Kidney epithelial cell (primary cell): ENCODE measurements at places on chromosomes 1 and 21.

DNA sequence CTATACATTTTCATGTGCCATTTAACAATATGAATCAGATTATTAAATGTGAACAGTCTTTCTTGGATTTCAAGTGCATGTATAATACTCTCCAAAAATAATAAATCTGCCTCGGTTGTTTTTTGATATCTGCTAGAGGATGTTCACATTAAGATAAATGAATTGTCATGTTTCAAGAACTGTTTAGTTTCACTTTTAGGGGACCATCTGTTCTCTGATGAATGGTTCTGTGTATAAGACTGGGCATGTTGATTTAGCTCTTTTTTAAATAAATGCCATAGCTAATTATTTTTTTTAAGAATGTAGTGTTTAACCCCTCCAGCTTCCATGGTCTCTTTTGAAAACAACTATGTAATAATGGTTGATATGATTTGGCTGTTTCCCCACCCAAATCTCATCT is 1245.1 kb upstream of the ADGRL4 start:
- no peak for DNase-seq

GRCh38 chr21:41016472-41016871 is 151.5 kb upstream of the BACE2 start:
- DNase-seq, result no peak

GRCh38 chr1:224760163-224760562 is 144.0 kb downstream of the CNIH3 start:
- DNase-seq, result no peak

- no peak for DNase-seq
Observed at GRCh38 chr1:100107696-100108095, 25.0 kb downstream of the SASS6 start.

GRCh38 chr1:218656301-218657037 is 311.3 kb downstream of the TGFB2 start:
- DNase-seq, result no peak

DNA sequence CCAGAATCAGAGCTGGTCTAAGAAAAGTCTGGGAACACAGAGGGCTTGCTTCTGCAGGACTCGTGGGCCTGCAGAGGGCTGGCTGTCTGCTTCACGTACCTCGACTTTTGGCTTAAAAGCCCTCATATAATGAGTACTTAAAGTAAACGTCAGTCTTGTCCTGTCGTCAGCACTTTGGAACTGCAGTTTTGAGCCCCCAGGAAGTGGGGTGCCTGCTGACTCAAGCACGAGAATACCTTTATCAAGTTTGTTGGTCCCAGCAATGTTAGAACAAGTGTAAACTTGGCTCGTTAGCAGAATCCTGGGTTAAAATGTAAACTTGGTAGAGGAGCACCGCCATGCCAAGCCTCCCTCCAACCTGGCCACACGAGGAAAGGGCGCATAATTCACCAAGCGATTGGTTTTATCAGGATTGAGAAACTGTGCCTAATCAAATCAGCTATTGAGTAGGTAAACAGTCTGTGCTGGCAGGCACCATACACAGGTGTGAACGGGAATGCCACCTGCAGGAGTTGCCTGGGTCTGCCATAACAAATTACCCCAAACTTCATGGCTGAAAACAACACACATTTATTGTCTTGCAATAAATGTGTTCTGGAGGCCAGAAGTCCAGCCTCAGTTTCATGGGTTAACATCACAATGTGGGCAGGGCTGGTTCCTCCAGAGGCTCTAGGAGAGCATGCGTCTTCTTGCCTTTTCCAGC is 45.0 kb upstream of the FHAD1 start:
- peak; percentile 81 for DNase-seq

DNA sequence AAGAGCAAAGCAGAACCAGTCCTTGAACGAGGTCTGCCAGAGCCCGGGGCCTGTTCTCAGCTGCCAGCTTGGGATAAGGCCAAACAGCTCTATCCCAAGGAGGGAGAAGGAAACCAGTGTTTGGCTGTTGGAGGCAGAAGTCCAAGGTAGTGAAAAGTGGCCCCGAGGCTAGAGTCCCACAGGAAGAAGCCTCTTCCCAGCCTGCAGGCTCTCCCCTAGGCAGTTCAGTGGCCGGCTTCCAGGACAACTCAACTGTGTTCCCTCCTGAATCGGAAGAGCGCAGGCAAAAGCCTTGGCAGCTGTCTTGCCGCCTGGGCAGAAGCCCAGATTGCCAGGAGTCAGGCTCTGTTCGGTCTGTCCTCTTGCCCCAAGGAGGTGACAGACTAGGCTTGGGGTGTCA is 19.3 kb downstream of the QSOX1 start:
- DNase-seq, result no peak

DNA sequence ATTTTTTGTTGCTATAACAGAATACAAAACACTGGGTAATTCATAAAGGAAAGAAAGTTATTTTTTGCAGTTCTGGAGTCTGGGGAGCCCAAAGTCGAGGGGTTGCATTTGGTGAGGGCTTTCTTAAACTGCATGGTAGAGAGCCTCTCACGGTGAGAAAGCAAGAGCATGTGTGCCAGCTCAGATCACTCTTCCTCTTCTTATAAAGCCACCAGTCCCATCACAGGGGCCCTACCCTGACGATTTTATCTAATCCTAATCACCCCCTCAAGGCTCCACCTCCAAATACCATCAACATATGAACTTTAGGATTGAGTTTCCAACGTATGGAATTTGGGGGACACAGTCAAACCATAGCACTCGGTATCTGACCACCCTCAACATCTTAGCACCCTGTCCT is 1.0 kb upstream of the STRIP1 start:
- no peak for DNase-seq

- no peak for DNase-seq
Observed at GRCh38 chr1:24999906-25000305, 69.8 kb upstream of the RUNX3 start.

GRCh38 chr1:200929530-200930278 is 35.0 kb downstream of the INAVA start:
- no peak for DNase-seq

GRCh38 chr1:185376288-185376687 is 59.2 kb upstream of the IVNS1ABP start:
- DNase-seq, result no peak

DNA sequence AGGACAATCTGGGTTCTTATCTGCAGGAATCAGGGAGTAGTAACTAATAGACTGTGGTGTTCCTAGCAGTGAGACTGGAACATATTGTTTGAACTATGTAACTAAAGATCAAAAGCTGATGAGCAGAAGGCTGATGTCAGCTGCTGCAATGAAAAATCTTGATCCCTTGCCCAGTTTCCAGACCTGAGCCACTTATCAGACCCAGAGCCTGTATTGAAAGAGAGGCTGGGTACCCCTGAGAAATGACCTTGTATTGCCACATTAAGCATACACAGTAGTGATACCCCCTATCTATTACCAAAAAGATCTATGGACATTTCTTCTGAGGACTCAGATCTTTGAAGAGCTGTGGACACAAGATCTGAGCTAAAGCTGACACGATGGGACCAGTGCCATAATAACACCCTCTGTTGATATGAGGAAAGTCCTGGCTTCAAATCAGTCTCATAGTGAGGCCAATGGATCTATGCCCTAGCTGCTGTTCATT is 178.0 kb upstream of the GALNT2 start:
- DNase-seq, result no peak

DNA sequence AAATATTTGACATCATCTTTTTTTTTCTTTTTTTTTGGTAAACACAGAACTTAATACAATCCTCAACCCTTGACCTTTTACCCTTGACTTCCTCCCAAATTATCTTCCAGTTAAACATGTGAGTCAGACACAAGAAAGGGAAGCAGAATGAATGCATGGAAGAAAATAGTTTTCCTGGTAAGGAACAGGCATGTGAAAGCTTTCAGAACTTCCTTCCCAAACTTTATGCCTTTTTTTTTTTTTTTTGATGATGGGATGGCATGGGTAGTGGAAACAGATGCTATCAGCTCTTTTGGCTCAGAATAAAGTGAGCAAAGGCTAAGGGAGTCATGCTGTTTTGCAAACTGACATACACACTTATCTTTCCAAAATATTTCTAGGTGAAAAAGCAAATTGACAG is 1079.1 kb downstream of the TTLL7 start:
- no peak for DNase-seq

- no peak for DNase-seq
Observed at GRCh38 chr1:101364370-101365120, 127.7 kb downstream of the S1PR1 start.

DNA sequence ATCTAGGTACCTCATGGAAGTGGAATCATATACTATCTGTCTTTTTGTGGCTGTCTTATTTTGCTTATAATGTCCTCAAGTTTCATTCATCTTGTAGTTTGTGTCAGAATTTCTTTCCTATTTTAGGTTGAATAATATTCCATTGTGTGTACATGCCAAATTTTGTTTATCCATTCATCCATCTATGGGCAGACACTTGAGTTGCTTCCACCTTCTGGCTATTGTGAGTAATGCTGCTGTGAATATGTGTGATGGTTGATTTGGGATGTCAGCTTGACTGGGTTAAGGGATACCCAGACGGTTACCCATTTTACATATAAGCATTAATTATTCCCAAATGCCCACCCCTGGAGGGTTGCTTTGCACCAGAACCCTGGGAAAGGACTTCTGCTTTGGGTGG is 477.5 kb downstream of the PTPRU start:
- DNase-seq, result no peak

DNA sequence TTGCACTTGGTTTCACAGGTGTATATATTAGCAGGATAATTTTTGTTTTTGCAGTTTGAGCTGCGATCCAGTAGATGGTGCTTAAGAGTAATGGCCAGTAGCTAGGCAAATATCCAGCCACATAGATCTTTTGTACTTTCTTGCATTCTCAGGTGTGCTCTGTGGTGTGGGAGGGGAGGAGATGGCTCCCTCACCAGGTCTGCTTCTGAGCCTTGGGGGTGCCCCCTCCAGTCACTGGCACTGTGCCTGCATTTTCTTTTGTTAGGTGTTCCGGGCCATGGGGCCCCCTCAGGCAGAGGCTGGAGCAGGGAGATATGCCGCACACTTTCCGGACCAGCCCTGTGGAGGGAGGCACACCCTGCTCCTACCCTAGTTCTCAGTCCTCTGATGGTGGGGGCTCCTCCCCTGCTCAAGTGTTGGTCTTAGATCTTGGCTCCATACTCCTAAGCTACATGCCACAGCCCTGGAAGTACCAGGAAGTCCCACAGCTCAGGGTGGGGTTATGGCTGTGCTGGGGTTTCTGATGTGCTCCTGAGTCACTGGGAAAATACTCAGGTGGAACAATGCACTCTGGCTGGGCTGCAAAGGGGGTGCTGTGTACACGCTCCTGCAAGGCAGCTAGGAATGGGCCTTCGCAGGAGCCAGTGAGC is 197.6 kb upstream of the DMRTA2 start:
- peak; percentile 59 for DNase-seq

DNA sequence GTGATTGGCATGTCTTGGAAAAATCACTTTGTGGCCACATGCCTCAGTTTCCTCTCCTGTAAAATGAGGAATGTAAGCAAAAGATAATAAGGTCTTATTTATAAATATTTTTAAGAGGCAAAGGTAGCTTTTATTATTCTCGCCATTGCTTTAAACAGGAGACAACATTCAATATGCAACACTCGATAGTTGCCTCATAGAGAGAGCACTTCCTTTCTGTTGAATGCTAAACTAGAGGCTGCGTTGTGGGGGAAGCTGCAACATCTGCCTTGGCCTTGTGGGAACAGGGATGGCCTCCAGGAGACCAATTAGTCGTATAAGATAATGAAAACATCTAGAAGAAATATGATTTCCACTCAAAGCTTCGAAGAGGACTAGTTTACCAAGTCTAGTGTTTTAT is 3.5 kb downstream of the OSCP1 start:
- no peak for DNase-seq

DNA sequence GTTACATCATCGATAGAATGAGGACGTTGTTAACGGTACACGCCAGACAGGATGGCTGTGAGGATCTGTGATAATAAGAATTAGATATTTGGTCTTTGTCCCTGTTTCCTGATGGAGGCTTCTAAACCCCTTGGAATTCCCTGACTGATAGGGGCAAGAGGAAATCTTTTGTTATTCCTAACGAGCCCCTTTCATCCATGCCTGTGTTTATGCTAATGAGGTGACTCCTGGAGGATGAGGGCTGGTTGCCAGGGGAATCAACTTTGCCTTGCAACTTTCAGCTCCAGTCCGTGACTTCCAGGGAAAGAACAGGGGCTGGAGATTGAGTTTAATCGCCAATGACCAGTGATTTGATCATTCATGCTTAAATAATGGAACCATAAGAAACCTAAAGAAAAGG is 39.3 kb upstream of the NLRP3 start:
- no peak for DNase-seq

- no peak for DNase-seq
Observed at GRCh38 chr1:57272601-57273000, 151.3 kb downstream of the DAB1 start.

- peak; percentile 85 for DNase-seq
Observed at GRCh38 chr1:171433451-171433850, 51.9 kb upstream of the PRRC2C start.

- no peak for DNase-seq
Observed at GRCh38 chr21:34100790-34101189, 27.4 kb downstream of the MRPS6 start.

DNA sequence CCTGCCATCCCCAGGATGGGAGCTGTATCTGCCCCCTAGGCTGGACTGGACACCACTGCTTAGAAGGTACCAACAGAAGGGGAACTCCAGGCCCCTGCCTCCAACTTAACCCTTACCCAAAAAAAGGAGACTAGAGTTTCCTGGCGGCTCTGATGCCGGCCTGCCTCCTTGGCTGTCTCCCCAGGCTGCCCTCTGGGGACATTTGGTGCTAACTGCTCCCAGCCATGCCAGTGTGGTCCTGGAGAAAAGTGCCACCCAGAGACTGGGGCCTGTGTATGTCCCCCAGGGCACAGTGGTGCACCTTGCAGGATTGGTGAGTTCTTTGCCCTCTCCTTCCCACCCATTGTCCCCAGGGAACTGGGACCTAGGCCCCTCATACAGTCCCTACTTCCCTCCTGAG is 8.1 kb upstream of the LRRC71 start:
- DNase-seq, result no peak

DNA sequence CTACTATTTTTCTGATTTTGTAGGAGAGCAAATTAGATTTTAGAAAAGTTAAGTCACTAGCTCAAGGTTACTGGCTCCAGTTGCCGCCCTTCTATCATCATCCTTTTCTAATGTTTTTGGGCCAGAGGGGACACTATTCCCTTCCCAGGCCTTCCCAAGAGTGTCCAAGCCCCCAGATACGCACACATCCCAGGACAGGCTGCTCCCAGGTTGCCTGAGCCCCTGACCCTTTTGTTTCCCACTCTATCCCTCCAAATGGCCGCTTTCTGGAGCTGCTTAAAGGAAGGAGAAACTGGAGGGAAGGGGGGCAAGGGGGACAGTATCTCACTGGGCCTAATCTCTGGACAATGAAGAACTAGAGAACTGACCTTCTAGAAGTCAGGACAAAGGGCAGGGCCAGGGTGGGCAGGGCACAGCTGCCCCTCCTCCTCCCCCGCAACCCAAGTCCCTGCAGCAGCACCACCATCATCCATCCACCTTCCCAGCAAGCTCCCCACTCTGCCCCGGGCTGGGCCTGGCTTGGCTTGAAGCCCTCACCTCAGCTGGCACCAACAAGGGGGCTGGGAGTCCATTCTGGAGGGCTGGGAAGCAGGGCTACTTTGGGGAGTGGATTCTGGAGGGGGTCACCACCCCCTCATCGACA is 1.1 kb upstream of the MAP7D1 start:
- no peak for DNase-seq

- DNase-seq, result no peak
Observed at GRCh38 chr1:107243461-107243860, 102.6 kb downstream of the NTNG1 start.
